ENCODE measurements at places on chromosomes 2 and 18. TPM values are rescaled to one million over a fixed set of nuclear protein-coding genes. Genes with fewer than 3 reads are reported as not detected.

The RPRM gene
- total RNA-seq: 0.16 TPM

The PNO1 gene
- 4.3 TPM for total RNA-seq

The SIX3 gene
- not detected for total RNA-seq

The TSPYL6 gene
- not detected for total RNA-seq

The NEU4 gene
- total RNA-seq: 0.17 TPM

The AOX1 gene
- 19.4 TPM for total RNA-seq

All from bronchial smooth muscle cell (primary cell).